CD4-positive, alpha-beta T cell treated with Interleukin-2 at 100 ng/mL for 4 hours (primary cell): ENCODE measurements at places on chromosomes 16 and 17.

DNA sequence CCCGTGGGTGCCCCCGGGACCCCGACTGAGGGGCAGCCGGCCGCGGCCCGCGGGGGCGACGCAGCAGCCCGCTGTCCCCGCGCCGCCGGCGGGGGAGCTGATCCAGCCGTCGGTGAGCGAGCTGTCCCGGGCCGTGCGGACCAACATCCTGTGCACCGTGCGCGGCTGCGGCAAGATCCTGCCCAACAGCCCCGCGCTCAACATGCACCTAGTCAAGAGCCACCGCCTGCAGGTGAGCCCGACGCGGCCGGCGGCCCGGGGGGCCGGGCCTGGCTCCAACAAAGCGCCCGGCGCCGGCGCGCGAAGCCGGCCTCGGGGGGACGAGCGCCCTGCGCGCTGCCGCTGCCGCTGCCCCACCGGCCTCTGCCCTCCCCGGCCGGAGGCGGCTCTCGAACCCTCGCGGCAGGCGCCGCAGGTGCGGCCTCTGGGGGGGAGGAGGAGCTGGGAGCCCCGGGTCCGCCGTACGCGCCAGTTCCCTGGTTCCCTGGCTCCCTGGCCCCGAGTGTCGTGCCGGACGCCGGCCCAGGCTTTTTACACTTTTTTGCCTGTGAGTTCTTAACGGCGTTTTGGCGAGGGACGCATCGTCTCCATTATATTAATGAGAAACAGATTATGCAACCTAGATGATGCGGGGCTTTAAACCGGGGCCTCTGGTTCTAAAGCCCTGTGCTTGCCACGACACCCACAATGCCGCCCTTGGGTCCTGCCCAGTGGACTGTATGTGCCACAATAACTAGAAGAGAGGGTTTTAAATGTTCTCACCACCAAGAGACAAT lies 521 bp downstream of the ATMIN start:
- DNase-seq: peak; percentile 36

DNA sequence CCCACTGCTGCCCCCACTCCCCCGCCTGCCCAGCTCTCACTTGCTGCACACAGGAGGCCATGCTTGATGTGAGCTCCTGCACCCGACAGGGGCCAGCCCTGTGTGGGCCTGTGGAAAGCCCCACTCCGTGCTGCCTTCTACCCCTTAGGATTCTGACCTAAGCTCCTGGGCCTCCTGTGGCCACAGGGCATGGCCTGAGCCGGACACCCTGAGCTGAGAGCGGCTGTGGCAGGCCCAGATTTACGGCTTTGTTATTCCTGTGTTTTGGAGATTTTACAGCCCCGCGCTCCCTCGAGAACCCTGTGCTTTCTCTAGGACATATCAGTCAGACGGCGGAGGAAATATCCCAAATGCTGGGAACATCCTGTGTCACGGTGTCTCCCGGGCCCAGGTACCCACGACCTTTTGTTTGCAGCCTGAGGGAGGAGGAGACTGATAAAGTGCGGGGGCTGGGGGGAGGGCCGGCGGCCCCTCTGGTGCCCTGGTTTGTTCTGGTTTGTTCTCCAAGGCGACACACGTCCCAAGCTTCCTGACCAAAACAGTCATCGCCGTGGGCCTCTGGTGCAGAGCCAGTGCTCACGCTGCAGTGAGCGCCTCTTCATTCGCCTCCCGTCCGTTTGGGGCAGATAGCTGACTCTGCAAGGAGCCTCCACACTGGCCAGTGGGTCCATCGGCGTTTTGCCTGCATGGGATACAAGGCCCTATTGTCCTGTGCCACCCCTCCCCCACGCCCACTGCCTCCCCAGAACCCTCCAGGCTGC lies 363.4 kb downstream of the C16orf95 start:
- no peak for DNase-seq

- no peak for DNase-seq
Measured at GRCh38 chr17:77610518-77610893, 348.0 kb upstream of the TNRC6C start.

GRCh38 chr17:66734186-66734943 lies 100.6 kb upstream of the CACNG5 start:
- DNase-seq: no peak

GRCh38 chr16:35492225-35492624 lies 2032.8 kb downstream of the TP53TG3F start:
- no peak for DNase-seq

DNA sequence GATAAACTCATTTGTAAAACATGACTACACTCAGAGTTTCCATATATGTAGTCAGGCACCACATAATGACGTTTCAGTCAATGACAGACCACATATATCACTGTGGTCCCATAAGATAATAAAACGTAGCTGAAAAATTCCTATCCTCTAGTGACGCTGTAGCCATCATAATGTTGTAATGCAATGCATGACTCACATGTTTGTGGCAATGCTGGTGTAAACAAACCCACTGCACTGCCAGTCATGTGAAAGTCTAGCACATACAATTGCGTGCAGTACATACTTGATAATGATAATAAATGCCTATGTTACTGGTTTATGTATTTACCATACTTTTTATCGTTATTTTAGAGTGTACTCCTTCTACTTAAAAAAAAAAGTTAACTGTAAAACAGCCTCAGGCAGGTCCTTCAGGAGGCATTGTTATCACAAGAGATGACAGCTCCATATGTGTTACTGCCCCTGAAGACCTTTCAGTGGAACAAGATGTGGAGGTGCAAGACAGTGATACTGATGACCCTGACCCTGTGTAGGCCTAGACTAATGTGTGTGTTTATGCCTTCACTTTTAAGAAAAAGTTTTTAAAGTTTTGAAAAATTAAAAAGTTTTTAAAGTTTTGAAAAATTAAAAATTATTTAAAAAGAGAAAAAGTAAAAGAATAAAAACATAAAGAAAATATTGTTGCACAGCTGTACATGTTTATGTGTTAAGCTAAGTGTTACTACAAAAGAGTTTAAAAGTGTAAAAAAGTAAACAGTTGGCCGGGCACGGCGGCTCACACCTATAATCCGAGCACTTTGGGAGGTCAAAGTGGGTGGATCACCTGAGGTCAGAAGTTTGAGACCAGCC lies 9.0 kb downstream of the STAT5B start:
- peak; percentile 80 for DNase-seq

DNA sequence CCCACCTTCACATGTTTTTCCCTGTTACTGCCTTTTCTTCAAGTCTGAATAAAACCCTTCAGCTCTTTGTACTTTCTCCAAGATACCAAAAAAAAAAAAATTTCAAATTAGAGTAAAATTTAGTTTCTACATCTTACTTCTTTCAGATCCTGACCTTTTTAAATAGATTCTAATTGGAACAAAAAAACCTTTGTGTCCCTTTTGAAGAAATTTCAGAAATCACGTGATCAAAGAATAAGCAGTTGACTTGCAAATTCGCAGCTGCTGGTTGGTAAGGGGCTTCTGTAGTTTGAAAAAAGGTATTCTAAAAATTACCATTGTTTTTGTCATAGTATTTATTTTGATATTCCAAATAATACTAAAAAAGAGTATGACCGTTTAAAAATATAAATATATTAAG lies 71.7 kb downstream of the CDC27 start:
- DNase-seq: no peak

DNA sequence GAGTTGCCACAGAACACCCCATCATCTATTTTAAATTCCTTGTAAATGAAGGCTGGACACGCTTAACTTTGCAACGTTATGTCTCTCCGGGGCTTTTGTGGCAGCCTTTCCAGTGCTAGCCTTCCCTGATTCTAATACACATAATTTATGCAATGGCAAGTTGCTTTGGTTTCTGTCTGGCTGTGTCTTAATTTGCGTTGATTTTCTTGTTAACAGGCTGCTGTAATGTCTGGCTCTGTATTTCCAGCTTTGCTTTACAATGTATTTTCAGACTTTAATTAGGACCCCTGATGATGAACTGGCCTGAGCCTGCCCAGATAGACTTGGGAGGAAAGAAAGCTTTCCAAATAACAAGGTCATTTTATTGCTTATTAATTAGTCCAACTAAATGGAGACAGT lies 30.3 kb downstream of the ARSG start:
- DNase-seq: no peak

DNA sequence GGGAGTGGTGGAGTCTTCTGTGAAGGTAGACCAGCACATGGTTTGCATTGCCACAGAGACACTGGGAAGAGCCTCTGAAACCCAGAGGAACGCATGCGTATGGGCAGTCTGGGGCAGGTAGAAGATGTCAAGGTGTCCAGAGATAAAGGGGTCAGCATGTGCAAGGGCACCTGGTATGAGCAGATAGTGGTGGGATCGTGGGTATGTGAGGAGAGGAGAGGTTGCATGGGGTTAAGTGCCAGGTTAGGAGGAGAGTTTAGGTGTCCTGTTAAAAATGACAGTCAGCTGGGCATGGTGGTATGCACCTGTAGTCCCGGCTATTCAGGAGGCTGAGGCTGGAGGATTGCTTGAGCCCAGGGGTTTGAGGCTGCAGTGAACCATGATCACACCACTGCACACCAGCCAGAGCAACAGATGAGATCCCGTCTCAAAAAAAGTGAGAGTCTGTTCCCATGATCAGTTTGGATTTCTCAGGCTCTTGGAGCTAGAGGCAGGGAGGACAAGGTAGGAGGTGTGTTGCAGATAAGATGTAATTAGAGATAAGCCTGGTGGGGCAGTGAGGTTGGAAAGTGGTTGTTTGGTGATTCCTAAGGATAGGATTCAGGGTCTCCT lies 3.0 kb downstream of the PYCARD start:
- DNase-seq: no peak

- no peak for DNase-seq
Measured at GRCh38 chr16:29712809-29713208, 33.0 kb downstream of the C16orf54 start.
